Glomerular endothelial cell (primary cell): ENCODE measurements at places on chromosomes 5 and 9.

DNA sequence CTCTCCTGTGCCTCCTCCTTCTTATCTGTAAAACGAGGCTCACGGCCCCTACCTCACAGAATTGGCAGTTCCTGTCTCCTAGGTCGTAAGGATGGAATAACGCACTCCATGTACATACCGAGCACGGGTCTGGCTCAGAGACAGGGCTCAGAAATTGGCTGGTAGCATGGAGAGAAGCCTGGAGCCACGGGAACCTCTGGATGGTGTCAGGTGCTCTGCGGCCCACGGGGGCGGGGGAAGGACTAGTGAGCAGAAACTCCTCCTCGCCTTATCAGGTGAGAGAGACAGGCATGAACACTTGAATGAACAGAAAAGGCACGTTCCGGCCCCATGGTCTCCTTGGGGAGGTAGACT lies 15.4 kb upstream of the C5orf47 start:
- DNase-seq, result no peak

GRCh38 chr5:107979291-107979690 lies 308.6 kb upstream of the EFNA5 start:
- DNase-seq, result no peak

DNA sequence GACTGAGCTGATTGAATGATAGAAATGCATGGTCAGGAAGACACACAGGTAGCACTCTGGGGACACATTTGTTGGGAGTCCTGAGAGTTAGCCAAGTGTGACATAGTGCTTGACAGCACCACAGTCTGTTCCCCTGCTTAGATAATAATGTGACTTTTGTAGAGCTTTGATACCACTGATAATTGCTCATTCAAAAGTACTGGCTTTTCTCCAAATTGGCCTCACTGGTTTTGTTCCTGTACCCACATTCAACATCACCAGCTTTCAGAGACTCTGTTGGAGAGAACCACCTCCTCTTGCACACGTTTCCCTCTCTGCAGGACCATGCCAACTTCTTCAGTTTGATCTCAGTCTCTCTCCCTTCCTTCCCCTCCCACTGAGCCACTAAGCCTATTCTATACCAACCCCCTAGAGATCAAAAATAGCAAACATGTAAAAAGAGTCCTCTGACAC lies 52.5 kb upstream of the IL7R start:
- no peak for DNase-seq

GRCh38 chr5:58929726-58930125 lies 346.9 kb downstream of the RAB3C start:
- DNase-seq, result no peak

DNA sequence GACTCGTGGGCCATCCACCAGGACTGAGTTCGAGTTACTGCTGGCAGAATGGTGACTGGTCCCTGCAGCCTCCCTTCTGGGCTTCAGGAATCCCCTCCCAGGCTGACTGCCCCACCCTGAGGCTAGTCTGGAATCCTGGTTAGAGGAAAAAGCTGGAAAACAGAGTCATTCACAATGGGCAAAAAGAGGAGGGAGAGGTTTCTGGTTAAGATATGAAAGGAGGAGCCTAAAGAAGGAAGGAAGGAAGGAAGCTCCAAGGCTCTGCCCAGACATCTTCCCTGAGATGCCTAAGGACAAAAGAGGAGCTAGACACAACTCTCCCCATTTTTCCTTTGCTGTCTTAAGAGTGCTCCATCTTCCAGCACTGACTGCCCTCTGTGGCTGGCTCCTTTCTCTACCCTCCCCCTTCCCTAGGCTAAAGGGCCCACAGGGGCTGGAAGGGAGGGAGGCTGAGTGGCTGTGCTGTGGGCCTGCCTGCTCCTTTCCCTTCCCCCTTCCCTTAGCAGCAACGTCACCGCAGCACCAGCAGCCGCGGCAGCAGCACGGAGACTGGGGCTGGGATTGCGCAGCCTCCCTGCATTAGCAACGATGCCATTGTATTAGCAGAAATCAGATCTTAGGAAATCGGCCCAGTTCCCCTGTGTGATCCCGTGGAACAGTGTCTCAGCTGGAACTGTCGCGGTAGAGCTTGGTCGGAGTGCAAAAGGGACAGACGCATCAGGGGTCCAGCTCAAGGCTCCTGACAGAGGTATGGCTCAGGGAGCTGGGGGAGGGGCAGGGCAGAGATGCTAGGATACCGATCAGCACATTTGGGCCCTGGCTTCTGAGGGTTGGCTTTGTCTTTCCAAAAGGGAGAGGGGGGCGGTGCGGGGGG lies 48.7 kb downstream of the RUSC2 start:
- no peak for DNase-seq

DNA sequence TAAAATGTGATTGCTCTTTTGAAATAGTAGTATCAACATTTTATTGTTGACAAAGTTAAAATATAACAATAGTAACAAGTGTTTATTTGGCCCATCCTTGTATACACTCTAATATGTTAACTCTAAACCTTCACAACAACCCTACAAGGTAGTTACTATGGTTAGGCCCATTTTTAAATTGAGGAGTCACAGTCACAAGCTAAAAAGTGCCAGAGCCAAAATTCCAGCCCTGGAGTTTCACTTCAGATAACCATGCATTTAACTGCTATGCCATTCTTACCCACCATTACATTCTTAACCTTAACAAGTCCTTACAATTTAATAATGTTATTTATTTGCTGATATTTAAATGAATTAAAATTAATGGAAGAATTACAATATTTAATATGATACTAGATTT lies 91.2 kb downstream of the CWC27 start:
- no peak for DNase-seq
